ENCODE measurements at places on chromosomes 1 and 21.

DNA sequence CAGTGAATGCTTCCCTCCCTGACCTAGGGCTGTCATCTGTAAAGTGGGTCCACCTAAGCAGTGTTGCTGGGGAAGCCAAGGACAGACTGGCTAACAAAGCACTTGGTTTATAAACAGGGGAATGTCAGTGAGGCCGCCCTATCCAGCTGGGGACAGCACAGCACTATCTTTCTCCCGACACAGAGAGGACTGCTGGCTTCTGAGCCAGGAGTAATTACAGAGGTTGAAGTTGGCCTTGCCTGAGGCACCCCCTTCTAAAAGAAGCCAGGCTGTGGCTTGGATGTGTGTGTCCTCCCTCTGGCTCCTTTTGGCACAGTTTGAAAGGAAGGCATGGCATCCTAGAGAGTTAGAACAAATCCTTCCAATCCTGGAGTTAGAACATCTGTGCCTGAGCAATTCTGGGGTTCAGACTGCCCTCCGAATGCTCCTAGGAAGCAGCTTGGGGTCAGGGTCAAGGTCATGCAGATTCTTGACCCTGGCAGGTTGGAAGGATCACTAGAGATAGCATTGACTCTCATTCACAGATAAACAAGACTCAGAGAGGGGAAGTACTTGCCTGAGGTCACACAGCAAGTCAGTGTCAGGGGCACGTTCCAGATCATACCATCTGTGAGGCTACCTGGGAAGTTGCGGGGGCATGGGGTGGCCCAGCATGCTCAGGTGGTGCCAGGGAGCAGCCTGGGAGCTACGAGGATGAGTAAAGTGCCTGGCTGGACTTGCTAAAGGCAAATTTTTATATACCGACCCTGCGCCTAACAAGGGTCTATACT, 1.3 kb upstream of the LDLRAP1 start:
- no peak for DNase-seq

- DNase-seq, result no peak
Observed at GRCh38 chr1:228214921-228215662, 7.2 kb downstream of the OBSCN start.

- no peak for DNase-seq
Observed at GRCh38 chr1:40027647-40028046, 12.9 kb upstream of the CAP1 start.

DNA sequence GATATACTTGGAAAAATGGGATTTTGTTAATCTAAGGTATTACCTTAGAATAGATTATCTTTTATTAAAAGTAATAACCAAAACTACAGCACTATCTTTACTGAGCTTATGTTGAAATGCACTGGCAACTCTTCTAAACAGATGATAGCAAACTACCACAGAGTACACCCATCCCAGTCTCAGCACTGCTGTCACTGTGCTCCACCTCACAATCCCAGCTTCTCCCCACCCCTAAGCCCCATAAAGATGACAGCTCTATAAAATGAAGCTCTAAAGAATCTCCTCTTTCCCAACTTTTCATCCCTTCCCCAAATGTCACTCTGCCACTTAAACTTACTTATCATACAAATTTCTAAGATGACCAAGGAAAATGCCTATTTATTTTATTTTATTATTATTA, 6.4 kb downstream of the DSTYK start:
- DNase-seq, result no peak

- DNase-seq, result peak; percentile 85
Observed at GRCh38 chr1:25549273-25550154, 6.1 kb downstream of the LDLRAP1 start.

DNA sequence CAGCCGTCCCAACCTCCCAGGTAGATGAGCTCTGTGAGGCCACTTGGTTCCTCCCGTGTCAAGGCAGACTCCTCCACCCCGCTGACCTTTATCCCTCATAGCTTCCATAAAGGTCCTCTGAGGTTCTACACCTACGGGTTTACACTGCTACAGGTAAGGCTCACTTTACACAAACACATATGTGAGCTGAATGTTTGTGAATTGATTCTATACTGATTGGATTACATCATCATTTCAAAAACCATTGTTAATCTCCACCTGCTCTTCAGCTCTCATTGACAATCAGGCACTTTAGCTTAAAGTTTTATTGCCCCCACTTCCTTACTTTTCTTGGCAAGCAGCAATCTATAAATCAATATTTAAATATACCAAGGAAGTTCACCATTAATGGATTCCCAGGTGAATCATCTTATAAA, 12.8 kb upstream of the RGS16 start:
- DNase-seq, result no peak

- no peak for DNase-seq
Observed at GRCh38 chr1:222014001-222014400, 272.1 kb upstream of the DUSP10 start.

DNA sequence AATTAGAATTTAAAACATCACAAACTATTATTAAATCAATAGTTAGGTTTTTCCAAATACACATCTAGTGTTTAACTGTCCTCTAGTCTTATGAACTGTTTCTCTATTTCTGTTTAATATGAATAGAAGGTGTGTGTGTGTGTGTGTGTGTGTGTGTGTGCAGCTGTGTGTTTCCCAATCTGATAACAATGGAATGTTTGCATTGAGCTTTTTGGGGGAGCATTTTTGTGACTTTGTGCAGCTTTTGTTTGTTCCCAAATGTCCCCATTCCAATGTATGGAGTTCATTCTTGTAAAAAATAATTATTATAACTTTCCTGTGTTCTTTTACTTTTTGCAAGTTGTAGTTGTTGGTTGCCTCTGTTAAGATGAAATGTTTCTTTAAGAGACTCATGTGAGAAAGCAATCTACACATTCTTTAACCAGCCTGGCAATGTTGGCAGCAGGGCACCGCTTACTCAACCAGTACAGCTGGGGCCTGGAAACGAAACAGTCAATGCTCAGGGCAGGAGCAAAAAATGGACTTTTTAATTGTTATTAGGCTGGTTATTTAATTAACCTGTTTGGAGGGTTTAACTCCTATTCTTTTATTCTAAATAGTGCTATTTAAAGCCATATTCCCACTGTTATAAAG, 354.3 kb downstream of the SRGAP2C start:
- no peak for DNase-seq

DNA sequence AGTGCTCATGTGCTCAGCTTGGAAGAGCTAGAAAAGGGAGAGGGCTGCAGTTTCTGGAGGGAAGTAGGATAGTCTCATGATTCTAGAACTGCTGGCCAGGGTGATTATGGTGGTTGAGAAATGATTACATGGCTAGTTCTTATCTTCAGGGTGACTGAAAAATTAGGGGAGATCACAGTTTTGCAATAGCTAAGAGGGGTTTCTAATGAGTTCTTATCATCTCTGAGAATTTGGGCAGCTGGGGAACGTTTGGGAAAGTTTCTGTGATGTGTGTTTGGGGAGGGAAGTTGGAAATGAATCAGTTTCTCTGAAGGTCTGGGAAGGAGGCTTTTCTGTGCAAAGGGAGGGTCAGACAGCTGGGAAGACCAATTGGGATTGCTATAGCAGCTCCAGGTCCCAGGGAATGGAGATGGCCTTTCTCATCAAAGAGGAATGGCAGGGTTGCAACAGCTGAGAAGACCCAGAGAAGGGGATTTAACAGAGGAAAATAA, 7.6 kb upstream of the RHOU start:
- DNase-seq, result no peak

All from NAMALWA (cell line).